ENCODE measurements at places on chromosomes 5 and 9. TPM values are rescaled to one million over a fixed set of nuclear protein-coding genes. Genes with fewer than 3 reads are reported as not detected.

The GLRA1 gene
- not detected for polyA plus RNA-seq

The PGM5 gene
- 4.3 TPM for polyA plus RNA-seq

The ASTN2 gene
- 1.7 TPM for polyA plus RNA-seq

The LURAP1L gene
- 33.2 TPM for polyA plus RNA-seq

The OTULINL gene
- polyA plus RNA-seq: 35.9 TPM

The LCN9 gene
- polyA plus RNA-seq: not detected

- DNase-seq: peak; percentile 63
These were observed 3.8 kb downstream of the ZNF618 start for GRCh38 chr9:113879911-113880310.

DNA sequence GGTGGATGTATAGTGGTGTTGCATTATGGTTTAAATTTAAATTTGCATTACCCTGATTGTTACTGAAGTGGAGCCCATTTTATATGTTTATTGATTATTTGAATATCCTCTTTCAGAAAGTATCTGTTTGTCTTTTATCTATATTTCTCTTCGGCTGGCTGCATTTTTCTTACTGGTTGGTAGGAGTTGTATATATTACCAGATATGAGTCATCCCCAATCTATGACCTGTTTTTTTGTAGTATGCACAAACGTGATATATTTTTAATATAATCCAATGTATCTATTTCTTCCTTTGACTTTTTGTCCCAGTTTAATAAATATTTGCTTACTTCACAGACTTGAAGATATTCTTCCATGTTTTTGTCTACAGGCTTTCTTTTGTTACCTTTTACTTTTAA, 29.3 kb upstream of the CAMK4 start:
- no peak for DNase-seq

- no peak for DNase-seq
These were observed 21.0 kb downstream of the TENT4A start for GRCh38 chr5:6734243-6734700.

DNA sequence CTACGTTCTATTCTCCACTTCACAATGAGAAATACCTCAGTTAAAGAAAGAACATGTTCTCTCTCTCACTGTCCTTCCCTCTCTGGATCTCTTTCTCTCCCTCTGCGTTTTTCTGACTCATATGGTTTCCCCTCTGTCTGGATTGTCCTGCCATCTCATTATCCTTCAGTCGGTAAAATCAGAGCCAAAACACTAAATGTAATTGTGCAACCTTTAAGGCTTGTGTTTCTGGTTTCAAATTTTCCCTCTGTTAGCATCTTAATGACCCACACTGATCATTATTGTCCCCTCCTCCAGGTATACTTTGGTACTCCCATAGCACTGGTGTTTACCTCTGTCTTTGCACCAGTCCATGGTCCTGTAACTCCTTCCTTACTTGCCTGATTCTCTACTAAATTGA, 509.4 kb upstream of the C9orf72 start:
- DNase-seq: no peak

GRCh38 chr9:77933019-77933418, 98.6 kb downstream of the GNAQ start:
- DNase-seq: no peak

- no peak for DNase-seq
These were observed 46.1 kb upstream of the RIC1 start for GRCh38 chr9:5582835-5583195.

DNA sequence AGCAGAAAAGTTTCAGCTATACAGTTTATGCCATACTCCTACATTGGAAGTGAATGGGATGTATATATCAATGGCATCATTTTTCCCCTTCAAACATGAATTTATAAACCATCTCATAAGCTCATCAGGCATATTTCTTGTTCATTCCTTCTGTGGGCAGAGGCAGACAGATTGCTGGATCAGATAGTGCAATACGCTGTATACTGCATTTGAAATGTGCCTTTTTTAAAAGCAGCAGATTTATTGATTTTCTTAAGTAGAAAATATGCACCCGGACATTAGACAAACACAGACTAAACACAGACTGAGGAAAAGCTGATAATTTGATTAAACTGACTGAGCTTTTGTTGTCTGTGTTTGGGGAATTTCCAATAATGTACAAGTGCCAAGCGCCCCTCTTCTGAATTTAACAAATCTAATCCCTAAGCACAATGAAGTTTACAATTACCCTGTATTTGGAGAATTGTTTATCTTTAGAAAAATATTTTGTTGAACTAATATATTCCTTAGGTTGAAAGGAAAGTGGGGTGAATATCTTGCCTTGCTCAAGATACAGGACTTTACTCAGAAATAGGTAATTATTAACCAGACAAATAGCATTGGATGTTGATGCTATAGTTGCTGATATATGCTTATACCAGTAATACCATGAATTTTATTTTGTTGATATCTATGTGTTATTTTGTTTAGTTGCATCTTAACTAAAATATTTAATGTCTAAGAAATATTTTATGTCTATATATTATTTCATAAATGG, 566.6 kb upstream of the MEF2C start:
- no peak for DNase-seq

DNA sequence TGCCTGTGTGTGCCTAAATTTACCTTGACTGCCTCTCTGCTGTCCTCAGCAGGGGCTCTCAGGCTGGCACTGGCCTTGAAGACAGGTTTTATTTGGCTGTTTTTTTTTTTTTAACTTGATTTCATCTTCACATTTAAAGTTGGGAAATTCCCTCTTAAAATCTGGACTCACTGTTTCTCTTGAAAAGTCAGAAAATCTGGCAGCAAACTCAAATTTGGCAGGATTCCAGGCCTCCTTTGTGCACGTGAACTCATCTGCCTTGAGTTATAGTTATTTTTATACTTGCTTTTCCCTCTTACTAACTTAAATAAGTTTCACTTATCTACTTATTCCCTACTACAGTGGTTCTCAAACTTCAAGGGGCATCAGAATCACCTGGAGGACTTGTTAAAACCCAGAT, 118.4 kb upstream of the MAP3K1 start:
- peak; percentile 26 for DNase-seq

DNA sequence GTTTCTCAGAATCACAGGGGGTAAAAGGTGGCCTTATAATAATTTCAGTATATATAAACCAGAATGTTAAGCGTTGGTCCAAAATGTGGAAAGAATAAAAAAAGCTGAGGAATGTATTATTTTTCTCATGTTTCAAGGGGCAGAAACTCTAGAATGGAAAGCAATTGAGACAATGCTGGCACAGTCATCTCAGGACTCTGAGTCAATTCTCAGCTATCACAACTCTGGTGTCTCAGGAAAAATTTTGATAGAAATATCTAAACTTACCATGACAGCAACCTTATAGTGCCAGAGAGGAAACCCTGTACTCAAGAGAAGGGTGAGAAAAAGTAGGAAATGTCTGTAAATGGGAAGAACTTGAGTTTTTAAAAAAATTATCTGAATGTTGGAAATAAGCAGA, 1189.4 kb upstream of the NUDT12 start:
- no peak for DNase-seq

DNA sequence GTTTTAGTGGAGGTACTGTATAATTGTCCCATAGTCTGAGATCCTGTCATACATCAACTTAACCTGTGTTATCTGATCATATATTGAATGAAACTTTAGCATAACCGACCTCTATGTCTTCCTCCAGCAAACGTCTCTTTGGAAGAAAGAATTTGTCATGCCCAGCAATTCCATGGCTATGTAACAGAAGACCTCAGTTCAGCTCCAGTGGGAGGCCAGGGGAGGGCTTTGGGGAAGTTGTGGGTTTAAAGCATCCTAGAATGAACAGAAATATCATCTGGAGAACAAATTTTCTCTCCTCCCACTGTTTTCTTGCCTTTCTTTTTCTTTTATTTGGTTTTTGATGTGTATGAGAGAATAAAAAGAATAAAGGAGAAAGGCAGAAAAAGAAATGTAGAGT, 164.5 kb downstream of the GAS1 start:
- DNase-seq: no peak

DNA sequence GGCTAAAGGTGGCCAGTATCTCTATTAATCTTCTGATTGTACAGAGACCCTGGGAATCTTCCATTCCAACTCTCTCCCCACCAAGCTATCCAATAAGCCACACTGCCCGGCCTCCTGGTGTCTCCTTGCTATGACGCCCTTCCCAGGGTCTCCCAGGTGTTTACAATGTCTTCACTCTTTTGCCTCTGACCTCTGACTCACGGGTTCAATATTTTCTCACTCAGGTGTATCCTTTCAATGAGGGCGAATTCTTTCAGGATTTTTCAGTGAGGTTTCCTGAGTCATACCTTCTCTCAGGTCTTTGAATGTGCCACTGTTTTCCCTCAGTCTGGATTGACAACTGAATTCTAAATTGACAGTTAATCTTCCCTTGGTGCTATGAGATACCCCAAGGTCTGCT, 53.7 kb upstream of the IRX4 start:
- DNase-seq: no peak

GRCh38 chr5:173736374-173736773, 119.9 kb upstream of the BOD1 start:
- no peak for DNase-seq

DNA sequence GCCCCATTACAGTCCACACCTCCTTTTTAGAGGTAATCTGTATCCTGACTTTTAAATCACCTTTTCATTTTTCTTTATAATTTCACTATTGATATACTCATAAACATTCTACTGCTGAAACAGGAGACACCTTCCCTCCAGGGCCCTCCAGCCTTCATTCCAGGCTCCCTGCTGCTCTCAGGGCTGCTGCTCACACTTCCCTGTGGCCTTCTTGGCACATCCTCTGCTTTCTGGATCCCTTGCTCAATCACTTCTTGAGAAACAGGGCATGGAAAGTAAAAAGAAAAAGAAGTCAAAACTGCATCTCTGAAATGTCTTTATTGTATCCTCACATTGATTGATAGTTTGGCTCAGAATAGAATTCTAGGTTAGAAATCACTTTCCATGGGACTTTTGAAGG, 19.3 kb upstream of the WNT8A start:
- DNase-seq: no peak

DNA sequence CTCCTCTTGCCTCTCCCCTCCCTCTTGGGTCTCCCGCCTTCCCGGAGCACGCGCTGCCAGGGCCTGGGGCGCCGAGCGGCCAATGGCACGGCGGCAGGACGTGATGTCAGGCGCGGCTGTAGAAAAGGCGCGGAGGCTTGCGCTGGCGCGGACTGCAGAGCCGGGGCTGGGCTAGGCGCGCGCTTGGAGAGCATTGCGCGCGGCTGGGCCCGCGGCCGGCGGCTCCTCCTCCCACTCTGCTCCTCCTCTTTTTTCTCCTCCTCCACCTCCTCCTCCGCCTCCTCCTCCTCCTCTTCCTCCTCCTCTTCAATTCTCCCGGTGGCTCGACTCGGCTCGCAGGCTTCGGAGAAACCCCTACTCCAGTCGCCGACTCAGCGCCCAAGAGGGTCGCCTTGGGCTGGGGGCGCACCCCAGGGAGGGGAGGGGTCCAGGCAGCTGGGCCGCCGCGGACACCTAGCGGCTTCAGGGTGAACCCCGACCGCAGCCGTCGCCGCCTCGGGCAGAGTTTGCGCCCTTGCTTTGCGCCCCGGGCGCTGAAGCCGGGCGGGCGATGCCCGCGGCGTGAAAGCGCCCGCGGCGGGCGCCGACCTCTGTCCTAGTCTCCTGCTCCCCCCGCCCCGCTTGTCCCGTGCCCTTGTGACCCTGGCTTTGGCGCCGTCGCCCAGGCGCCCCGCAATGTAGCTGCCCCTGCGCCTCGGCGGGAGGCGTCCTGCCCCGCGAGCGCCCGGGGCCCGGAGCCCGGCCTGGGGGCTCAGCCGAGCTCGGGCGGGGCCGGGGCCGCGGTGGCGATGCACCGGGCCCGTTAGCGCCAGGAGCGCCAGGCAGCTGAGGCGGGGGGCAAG, at the start of gene LHX2:
Gene LHX2, plus strand, starts transcription at position 309 of the 842 bp plus-strand sequence. CDS start 581 bp downstream, outside the sequence.
- peak; percentile 93 for DNase-seq

- no peak for DNase-seq
These were observed 99.4 kb downstream of the FSTL4 start for GRCh38 chr5:133512896-133513295.

All from lung (tissue), 17 donors.